Stimulated activated CD4-positive, alpha-beta T cell treated with anti-CD3 and anti-CD28 coated beads, Interleukin-15, amount 100 ng/mL, for 1 hour (primary cell): ENCODE measurements at places on chromosomes 4 and X.

DNA sequence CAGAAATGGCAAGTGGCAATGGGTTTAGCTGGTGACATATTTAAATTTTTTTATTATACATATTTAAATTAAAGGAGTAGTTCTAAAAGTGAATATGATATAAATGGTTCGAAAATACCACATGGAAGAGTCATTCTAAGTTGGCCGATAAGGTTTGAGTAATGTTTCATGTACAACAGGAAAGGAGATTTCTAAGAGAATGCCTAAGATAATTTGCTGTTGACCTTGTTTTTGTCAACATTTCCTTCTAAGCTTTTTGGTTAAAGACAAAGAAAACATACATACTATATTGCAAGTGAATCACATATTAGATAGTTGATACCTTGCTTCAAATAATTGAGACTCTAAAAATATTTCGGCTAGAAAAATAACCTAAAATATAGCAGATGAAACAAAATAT lies 526.6 kb upstream of the SLIT2 start:
- no peak for DNase-seq

- no peak for DNase-seq
These were observed 10.8 kb upstream of the RHOH start for GRCh38 chr4:40185830-40186664.

- DNase-seq: no peak
These were observed 39.6 kb downstream of the RPS6KA3 start for GRCh38 chrX:20227116-20227515.

- DNase-seq: no peak
These were observed 148.1 kb upstream of the SH3RF1 start for GRCh38 chr4:169418846-169419245.

DNA sequence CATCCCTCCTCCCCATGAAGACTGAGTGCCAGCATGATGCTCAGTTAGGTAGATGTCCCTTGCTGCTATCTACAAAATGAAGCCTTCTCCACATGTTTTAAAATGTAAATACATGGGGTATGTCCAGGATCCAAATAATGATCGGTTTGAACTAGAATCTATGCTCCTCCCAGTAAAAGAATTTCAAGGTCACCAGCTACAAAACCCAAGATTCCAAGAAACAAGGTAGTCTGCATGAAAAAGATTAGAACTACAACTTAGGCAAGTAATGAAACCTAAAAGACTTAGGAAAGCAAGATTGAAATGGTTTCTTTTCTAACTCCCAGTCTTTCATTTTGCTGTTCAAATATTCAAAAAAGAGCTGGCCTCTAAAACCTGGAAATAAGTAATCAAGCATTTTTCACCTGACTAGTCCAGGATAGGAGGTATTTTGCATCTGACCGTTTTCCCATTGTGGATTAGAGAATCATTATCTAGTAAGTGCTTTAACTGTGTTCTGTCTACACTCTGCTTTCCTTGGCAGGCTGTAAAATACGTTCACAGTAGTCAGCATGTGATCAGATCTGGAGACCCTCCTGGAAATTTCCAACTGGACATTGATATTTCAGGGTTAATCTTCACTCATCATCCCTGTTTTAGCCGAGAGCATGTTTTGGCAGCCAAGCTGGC lies 57.4 kb downstream of the CC2D2A start:
- DNase-seq: no peak

GRCh38 chrX:22220941-22221340 lies 51.8 kb upstream of the CBLL2 start:
- DNase-seq: no peak

- no peak for DNase-seq
These were observed 88.8 kb downstream of the SORCS2 start for GRCh38 chr4:7280926-7281690.

DNA sequence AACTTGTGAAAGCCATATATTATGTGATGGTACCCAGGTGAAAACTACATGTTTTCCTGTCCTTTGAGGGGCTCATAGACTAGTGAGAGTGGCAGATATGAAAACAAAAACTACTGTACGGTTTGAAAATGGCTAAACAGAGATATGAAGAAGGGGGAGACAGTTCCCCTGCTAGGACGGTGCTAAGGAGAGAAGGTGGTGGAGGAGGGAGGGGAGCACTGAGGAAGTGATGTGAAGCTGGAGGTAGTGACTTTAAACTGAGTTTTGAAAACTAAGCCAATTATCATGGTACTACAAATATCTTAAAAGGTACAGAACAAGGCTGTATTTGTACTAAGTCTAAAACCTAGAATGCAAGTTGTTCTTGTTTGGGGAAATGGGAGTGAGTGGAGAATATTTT lies 188.3 kb downstream of the ENOX2 start:
- no peak for DNase-seq

- DNase-seq: no peak
These were observed 38.2 kb downstream of the AFF1 start for GRCh38 chr4:86972997-86973396.

DNA sequence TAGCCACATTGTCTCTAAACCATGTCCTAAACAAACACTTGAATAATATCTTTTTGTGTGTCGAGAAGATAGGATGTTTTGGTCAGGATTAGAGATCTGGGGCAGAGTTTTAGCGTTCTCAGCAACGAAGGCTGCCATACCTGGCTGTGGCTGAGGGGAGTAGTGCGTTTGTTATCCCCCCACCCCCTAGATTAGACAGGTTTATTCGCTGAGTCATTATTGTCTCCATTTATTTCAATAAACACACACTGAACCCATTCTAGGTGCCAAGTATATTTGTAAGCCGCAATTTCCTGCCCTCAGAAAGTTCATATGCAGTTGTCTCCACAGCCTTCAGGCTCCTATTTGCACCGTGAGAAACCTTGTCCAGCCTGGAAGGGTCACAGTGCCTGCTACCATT lies 1684.8 kb upstream of the TENM3 start:
- no peak for DNase-seq

- no peak for DNase-seq
These were observed 48.0 kb upstream of the APELA start for GRCh38 chr4:164828955-164829354.

- DNase-seq: no peak
These were observed 5.5 kb upstream of the S100P start for GRCh38 chr4:6687947-6688878.

- no peak for DNase-seq
These were observed 32.2 kb downstream of the PLS3 start for GRCh38 chrX:115592997-115593734.

DNA sequence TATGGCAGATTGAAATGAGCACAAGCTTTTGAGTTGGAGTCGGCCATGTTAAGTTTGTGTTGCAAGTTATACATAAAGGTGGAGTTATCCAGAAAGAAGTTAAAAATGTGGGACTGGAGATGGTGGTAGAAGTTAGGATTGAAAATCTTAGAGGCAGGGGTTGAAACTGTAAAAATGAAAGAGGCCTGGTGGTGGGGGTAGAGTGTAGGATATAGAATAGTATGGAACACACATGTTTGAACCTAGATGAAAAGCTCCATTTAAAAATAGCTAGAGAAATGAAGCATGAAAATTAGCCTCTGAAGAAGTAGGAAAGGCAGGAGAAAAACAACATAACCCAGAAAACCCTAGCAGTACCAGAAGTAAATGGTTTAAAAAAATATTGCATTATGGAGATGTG lies 131.8 kb upstream of the ENPEP start:
- no peak for DNase-seq

GRCh38 chr4:78945651-78946179 lies 6.5 kb upstream of the PAQR3 start:
- no peak for DNase-seq

DNA sequence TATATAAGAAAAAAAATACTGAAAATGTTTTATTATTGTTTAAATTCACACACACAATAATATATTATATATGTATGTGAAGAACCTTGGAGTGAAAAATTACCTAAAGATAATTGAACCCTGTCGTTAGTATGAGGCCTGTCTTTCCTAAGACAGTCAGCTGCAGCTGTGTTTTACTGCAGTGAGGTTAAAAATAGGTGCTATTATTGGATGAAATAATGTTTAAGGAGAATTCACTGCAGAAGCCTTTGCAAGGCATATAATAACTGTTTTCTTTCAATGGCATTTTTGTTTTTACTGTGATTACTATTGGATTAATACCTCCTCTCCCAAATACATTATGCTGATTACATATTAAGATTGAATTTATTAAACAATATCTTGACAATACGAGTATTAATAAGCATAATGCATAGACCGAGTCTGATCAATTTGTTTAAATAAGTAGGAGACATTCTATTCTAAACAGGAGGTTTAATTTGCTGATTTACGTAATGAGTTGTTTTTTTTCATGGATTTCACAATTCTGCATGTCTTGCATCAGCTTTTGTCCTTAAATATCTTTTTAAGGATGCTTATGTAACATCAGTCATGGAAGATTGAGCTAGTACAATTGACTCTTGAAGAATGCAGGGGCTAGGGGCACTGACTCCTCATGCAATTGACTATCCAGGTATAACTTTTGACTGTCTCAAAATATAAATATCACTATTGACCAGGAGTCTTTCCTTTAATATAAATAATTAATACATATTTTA lies 1181.1 kb upstream of the PCDH7 start:
- DNase-seq: no peak

GRCh38 chr4:38717604-38718003 lies 53.6 kb downstream of the KLF3 start:
- no peak for DNase-seq

DNA sequence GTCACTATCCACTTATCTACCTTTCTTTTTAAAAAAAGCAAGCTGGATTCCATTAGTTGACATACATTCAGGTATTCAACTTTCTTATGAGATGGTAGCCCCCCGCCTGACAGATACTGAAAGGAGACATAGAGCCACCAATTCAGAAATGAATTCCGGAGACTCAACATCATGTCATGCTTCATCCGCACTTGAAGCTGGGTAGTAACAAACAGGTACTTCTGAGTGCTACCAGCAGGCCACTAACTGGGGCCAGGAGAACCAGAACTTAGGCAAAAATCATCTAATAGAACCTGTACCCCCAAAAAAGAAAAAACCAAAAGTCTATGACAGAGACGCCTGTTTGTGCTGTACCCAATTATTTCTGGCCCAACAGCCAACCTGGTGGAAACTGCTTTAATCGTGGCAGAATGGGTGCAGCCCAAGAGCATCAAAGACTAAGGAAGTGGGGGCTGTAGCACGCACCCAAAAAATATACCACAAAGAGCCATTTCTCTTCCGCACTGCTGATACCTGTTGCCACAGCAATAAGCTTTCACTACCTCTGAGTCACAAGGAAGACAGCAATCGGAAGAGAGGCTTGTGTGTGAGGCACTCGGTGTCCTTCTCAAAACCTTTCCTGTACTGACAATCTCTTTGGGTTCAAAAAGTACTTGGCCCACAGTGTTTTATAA lies 84.8 kb downstream of the AFAP1 start:
- peak; percentile 49 for DNase-seq

- DNase-seq: no peak
These were observed 3.1 kb upstream of the MSX1 start for GRCh38 chr4:4856071-4857000.

- no peak for DNase-seq
These were observed 812.4 kb downstream of the STPG2 start for GRCh38 chr4:97330917-97331316.

GRCh38 chr4:36651253-36651652 lies 369.8 kb downstream of the DTHD1 start:
- no peak for DNase-seq

DNA sequence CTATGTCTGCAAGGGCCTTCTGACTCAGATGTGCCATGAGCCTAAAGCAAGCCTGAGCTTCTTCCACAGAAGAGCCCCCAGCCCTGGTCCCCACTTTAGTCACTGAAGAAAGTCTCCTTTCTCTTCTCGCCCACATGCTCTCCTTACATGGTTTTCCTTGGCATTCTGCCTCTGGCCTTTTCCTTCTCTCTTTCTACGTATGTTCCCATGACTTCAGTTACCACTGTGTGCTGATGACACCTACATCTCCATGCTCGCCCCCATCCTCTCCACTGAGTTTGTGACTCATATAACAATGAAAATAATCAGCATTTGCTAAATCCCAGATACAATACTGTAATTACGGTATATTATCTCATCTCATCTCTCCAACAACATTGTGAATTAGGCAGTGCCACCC lies 149.3 kb downstream of the AMMECR1 start:
- no peak for DNase-seq

DNA sequence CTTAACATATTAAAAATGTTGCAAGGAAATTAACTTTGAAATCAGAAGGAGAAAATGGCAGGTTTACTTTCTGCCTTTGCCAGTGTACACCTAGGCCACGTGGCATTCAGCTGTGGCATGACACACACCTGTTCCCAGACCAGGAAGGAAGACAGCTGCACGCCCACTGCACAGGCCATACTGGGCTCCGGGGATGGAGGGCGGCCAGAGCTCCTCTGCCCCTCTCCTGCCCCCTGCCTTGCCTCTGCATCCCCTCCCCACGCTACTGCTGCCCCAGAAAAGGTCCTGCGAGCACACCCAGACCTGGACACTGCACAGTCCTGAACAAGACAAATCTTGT lies 68.4 kb downstream of the GATB start:
- DNase-seq: no peak

GRCh38 chr4:186234367-186234766 lies 7.1 kb downstream of the KLKB1 start:
- no peak for DNase-seq

DNA sequence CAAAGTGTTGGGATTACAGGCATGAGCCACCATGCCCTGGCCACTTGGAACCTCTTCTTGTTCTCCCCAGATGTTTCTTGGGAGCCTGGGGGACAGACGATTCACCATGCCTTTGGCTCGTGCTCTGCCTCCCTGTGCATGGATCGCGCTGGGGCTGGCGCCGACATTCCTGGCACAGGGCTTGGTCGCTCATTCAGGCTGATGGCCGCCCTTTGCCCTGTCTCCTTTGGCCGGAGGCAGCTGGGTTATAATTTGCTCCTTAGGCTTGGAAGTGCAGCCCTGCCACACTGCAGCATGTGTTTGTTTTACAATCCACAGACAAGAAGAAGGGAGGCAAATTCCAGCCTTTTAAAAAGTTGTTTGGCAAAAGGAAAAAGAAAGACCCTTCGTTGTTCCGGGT lies 115.3 kb downstream of the AASDH start:
- DNase-seq: no peak

GRCh38 chr4:83071116-83071515 lies 36.1 kb downstream of the COPS4 start:
- no peak for DNase-seq

DNA sequence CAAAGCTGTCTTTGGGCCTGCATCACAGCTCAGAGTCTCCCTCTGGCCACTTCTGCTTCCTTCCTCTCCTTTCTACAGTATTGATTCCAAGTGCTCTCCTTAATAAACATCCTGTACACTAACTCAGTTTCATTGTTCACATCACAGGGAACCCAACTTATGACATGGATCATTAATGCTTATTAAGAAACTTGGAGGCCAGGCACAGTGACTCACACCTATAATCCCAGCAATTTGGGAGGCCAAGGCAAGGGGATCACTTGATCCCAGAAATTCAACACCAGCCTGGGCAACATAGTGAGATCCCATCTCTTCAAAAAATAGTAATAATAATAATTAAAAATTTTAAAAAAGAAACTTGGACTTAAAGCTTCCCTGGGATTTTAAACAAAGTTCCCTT lies 89.2 kb upstream of the EFHC2 start:
- DNase-seq: no peak

- no peak for DNase-seq
These were observed 403 bp downstream of the SGCB start for GRCh38 chr4:52037689-52038102.

GRCh38 chrX:115452251-115452650 lies 108.7 kb upstream of the PLS3 start:
- no peak for DNase-seq
